MM.1S (cell line): ENCODE measurements at places on chromosomes 6 and 20.
A peak's percentile ranks its signal among the peaks of the same experiment; 100 is the strongest.

- DNase-seq, result no peak
These were observed 75.6 kb downstream of the IRF4 start for GRCh38 chr6:467111-467510.

DNA sequence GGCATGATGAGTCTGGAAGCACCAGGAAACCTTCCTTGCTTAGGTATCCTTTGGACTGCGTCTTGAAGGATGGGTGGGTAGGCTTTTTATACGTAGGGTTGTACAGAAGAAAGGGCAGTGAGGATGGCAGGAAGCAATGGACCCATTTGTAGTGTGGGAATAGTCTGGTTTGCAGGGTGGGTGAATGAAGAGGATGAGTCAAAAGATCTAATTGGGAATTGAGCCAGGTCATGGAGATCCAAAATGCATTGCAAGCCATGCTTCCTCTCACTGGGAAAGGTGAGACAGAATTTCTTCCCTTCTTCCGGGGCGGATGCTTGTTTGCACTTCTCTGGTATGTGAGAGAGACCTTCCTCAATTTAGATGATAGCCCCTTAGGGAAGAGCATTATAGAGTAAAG, 10.1 kb upstream of the BTBD3 start:
- no peak for DNase-seq

DNA sequence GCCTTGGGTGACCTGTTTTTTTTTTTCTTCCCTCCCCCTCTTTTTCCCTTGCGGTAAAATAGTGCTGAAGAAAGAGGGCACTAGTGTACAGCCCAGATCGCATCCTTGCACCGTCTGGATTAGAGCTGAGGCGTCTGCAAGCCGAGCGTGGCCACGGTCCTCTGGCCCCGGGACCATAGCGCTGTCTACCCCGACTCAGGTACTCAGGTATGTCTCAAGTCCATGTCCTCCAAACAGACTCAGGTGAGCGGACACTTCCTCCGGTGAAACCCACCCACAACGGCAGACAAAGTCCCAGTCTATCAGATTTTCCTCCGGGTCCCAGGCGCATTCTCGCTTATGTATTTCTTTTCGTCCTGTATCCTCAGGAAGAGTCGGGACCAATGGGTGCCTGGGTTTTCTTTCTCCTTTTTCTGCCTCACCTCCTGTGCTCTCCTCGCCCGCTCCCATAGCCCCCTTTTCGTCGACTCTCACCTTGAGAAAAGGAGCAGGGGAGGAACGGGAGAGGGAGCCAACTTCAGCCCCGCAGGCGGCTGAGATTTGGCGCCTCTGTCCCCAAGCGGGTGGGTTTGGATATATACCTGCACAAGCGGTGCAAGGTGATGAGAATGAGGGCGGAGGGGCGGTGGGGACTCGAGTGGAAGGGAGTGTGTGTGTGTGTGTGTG, 1.1 kb upstream of the GRM1 start:
- DNase-seq, result no peak

GRCh38 chr20:49697071-49697470, 16.6 kb downstream of the B4GALT5 start:
- DNase-seq, result no peak

DNA sequence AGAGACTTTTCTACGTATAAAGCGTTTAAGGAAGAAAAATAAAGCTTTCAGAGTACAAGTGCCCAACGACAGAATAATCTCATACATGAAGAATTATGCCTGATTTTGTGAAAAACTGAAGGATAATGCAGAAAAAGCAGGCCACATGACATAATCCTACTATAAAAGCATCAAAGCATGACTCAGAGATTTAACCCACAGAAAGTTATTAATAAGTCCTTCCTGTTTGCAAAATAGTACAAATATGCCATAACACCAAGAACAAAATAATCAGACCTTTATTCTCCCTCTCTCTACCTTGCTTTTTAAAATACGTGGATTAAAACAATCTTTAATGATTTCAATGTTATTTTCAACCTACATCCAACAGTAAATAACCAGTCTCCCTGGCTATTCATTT, 118.6 kb upstream of the BCLAF1 start:
- DNase-seq, result no peak

- no peak for DNase-seq
These were observed 239.8 kb downstream of the TBX18 start for GRCh38 chr6:84524636-84525035.

DNA sequence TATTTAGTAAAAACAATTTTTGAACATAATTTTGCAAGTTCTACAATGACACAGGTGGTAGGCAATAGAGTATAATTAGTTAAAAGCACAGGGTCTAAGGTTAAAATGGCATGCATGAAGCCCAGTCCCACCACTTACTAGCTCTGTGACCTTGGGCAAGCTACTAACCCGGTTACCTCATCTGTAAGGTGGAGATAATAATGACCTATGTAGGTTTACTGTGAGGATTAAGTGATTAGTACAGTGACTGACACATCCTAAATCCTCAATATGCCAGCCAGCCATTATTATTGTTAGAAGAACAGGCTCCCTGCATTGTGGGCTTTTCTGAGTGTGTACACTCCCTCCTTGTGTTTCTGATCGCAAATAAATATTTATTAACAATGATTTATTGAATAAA, 26.2 kb downstream of the ATXN1 start:
- no peak for DNase-seq

GRCh38 chr6:82040405-82041221, 206.9 kb downstream of the IBTK start:
- peak; percentile 47 for DNase-seq

DNA sequence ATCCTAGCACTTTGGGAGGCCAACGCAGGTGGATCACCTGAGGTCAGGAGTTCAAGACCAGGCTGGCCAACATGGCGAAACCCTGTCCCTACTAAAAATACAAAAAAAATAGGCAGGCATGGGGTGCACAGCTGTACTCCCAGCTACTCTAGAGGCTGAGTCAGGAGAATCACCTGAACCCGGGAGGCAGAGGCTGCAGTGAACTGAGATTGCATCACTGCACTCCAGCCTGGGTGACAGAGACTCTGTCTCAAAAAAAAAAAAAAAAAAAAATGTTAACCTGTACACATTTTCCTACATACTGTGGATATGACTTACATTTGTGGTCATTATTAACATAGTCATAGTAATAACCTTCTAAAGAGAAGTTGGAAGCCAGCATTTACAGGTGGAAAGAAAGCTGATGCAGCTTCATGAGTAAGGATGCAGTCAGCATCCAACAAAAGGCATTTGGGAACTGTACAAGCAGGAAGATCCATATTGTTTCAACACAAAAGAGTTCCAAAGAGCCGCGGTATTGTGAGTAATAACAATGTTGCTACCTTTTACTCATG, 186.2 kb downstream of the GPX5 start:
- DNase-seq, result no peak

DNA sequence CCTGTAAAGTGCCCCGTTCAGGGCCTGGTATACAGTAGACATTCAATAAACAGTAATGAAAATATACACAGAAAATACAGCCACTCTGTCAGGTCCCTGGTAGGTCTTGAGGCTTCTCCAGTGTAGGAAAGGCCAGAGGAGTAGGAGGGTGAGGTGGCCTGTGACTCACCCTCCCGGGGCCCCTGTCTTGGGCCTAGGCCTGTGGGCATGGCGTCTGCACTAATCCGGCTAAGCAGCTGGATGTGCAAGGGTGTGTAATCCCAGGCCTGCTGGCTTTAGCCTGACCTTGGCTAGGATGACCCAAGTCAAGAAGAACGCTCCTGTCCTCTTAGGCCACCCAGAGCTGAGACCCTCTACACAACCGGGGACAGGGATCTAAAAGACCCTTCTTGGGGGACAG, 84.9 kb downstream of the KCNB1 start:
- no peak for DNase-seq

DNA sequence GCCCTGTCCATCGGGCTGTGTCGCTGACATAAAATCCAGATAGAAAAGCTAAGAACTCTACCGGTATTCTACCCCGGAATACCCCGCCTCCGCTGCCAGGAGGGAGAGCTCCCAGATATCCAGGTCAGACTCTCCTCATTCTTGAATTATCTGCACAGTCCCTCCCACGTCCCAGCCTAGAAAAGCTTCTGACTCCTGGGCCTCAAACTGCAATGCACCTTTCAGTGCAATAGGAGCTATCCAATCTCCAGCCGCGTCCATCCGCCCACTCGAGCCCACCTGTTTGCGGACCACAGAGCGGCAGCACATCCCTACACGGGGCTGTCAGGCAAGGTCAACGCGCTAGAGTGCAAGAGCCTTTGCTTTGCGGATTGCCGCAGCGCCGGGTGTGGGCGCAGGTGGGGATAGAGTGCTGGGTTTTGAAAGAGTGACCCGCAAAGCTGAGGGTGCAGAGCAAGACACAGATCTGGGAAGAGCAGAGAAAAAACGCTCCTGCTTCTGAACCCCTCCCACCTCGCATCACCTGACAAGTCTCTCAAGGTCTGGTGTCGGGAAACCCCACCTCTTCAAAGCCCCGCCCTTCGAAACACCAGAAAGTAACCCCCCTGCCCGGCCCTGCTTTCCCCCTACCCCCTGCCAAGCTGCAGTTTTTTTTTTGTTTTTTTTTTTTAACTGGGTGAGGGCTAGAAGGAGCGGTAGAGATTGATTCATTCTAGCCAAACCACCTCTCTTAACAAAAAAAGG, 1.3 kb downstream of the TAPBP start:
- DNase-seq, result peak; percentile 93

DNA sequence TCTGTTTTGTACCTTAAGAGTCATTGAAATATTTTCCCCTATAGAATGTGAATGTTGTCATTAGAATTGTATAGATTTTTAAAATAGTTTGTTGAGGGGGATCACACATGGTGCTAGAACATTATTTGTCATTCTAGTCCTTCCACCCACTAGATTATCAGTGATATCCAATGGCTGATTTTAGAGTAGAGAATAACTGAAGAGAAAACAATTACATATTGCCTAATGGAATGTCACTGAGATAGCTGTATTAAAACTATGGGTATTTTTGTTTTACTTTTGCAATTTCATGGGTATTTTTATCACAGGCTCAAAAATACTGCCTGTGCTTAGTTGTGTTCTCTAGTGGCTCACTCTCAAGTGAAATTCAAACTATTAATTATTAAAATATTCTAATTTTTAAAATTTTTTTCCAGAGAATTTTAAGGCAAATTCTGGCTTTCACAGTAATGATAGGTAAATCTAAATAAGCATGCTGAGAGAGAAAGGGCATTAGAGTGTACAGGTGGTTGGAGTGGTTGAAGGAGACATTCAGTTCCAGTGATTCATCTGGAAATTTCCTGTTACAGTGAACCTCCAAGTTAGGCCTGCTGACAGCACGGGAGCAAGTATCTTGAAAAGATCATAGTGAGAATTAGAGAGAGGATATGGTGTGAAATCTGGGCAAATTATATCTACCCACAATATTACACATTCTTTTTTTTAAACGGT, 399.6 kb downstream of the NKAIN2 start:
- no peak for DNase-seq

DNA sequence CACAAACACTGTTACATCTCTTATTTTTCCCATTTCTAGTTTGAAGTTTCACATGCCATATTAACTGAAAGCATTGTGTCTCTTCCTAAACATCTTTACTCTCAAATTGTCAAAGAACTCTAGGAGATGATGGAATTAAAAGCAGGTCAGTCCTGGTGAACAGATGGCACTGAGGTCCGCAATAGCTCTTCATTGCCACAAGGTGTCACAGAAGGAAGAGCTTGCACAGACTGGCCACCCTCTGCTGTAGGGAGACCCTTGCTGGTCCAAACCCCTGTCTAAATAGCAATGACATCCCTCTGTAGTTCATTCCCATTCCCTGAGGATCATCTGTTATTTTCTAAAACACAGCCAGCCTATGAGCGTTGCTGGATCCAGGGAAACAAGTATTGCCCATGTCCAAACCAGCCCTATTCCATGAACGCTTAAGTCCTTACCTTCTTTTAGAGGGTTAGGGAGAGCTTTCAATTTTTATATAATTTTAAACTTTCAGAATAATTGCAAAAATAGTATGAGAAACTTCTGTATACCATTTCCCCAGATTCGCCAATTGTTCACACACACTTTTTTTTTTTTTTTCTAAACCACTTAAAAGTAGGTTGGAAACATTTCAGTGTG, 10.1 kb upstream of the HDAC2 start:
- peak; percentile 30 for DNase-seq

DNA sequence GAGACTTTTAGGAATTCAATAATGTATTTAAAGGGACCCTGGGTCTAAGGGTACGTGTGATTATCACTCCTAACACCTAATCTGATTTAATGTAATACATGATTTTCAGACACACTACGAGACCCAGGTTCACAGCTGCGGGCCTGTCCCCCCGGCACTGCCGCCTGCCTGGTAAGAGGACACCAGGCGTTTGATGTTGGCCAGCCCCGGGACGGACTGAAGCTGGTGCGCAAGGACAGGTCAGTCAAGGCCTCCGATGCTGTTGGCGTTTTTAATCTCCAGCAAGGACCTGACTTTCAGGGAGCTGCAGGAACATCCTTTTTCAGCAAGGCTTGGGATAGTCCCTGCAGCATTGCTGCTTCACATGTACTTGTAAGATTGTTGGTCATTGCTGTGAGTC, 58.2 kb downstream of the IGF2R start:
- DNase-seq, result no peak

GRCh38 chr20:26209171-26209941, 512.7 kb upstream of the ZNF337 start:
- no peak for DNase-seq

- DNase-seq, result no peak
These were observed 14.4 kb downstream of the PTK7 start for GRCh38 chr6:43090559-43090956.

DNA sequence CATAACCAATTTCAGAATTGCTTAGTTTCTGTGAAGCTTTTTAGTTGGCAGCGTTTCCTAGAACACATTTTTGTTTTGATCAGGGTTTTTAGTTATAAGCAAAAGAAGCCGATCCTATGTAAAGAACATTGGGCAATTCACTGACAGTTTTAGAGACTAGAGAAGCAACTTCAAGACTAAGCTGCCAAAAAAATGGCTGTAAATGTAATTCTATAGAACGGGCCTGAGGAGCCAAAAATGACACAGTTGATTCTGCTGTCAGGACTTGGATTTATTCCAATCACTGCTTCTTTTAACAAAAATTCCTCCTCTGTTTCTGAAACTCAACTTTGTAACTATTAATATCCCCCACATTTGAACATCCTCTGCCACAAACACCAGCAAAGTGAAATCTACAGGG, 236.0 kb upstream of the EYS start:
- DNase-seq, result no peak

GRCh38 chr6:147506704-147507114, 1.8 kb upstream of the SAMD5 start:
- DNase-seq, result peak; percentile 38

- DNase-seq, result no peak
These were observed 8.8 kb downstream of the RSPH3 start for GRCh38 chr6:158991017-158991723.

- DNase-seq, result peak; percentile 73
These were observed 23.6 kb downstream of the PKHD1 start for GRCh38 chr6:52063584-52064344.

- no peak for DNase-seq
These were observed 469.1 kb upstream of the RUNX2 start for GRCh38 chr6:44858998-44859397.

GRCh38 chr20:20820104-20820503, 107.7 kb upstream of the RALGAPA2 start:
- DNase-seq, result no peak

DNA sequence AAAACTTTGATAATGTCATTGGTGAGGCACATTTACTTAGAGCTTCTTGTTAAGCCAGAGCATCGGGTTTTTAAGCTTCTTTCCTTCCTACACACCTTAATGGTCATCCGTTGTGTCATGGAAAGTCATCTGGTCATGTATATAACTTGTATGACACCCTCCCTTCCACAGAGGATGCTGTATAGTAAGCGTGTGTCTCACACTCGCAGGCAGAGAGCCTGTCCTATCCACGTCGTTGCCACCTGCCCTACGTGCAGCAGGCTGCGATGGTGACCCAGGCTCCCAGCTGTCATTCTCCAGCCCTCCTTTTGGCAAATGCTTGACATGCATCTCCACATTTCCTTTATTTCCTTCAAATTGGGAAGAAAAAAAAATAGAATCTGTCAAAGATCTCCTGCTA, 85.6 kb downstream of the MYB start:
- no peak for DNase-seq
